ENCODE measurements at places on chromosomes 13 and 19.

DNA sequence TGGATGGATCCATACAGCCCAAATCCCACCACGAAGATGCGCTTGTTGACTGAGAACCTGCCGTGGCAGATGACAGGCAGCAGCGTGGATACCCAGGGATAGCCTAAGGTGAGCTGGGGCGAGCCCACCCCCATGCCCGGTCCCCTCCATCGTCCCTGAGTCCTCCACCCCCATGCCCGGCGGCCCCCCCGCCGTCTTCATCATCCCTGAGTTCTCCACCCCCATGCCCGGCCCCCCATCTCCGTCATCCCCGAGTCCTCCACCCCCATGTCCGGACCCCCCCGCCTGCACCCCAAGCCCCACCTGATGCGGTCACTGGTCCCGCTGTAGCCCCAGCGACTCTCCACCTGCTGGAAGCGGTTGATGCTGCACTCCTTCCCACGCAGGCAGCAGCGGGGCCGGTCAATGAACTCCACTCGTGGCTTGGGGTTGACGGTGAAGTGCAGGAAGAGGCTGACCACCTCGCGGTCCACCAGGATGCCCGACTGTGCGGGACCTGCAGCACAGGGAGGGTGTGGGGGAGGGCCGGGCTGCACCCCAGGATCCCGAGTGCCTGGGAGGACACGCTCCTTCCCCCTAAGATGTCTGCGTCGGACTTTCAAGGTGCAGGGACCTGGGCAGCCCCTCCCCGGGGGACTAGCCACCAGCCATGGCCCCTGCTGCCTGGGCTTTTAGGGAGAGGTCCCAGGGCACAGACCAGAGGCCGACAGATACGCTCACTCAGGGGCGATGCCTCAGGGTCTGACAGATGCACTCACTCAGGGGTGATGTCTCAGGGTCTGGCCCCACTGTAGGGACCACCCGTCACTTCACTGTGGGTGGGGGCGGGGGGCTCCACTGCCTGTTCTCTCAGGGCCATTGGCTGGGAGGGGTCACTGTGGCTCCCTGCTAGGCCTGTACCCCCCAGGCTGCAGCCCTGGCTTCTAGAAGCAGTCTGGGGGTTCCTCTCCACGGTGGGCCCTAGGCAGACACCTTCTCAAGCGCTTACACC is 28.0 kb downstream of the BTBD2 start:
- no peak for DNase-seq

DNA sequence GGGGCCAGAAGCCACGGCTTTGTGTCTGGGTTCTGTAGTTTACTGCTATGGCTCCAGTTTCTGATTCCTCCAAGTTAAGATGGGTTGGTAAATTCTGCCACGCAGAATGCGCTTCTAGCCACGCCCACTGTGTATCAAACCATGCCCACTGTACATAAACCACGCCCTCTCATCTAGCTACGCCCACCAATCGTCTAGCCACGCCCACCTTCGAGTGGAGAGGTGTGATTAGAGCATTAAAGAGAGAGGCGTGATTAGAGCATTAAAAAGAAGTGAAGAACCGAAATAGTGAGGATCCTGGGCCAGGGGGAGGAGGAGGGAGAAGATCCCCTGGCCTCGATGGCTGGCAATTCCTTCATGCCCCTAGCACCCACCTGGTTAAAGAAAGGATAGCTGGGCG is 43.7 kb upstream of the ADGRE5 start:
- DNase-seq, result no peak

DNA sequence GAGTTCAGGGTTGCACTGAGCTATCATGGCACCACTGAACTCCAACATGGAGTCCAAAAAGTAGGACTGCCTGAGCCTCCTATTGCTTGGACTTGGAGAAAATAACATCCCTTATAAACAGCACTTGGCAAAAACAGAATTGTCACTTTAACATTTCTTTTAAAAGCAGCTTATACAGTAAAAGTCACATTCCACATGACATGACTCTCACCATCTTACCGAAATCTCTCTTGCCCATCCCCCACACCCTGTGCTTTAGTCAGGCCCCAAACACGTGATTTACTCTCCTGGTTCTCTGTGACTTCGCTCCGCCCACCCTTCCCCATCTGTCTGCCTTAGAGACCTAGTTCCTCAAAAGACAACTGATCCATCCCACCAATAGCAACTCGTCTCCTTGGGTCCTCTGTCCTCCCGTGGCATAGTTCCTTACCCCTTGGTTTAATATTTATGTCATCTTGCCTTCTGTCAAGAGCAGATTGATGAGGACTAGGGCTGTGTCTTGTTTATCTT is 4.6 kb downstream of the SAFB start:
- DNase-seq, result no peak

DNA sequence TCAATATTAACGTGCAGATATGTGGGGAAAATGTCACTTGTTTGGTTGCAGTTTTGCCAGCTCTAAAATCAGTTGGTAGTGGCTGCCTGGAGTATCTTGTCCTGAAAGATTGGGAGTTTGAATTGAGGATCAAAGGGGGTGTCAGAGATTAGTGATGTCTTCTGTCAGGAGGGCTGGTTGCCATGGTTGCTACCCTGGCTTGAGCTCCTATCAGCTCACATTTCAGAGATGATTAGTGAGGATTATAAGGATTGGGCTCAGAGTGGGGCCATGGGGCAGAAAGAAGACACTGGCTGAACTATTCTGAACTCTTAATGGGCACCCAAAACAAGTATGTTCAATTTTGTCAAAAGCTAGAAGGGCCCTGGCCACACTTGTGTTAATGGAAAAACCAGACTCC is 95.5 kb upstream of the RNF113B start:
- no peak for DNase-seq

GRCh38 chr13:99548448-99548847 is 47.2 kb downstream of the TM9SF2 start:
- DNase-seq, result no peak

GRCh38 chr13:87356314-87356713 is 314.9 kb upstream of the SLITRK5 start:
- no peak for DNase-seq

Measured in activated CD8-positive, alpha-beta memory T cell treated with anti-CD3 and anti-CD28 coated beads for 1 hour (primary cell).